ENCODE measurements at places on chromosomes 4 and X.

- no peak for DNase-seq
These were observed 45.6 kb downstream of the COL25A1 start for GRCh38 chr4:109256818-109257217.

GRCh38 chr4:7634661-7635251 is 200.0 kb upstream of the PSAPL1 start:
- DNase-seq: no peak

DNA sequence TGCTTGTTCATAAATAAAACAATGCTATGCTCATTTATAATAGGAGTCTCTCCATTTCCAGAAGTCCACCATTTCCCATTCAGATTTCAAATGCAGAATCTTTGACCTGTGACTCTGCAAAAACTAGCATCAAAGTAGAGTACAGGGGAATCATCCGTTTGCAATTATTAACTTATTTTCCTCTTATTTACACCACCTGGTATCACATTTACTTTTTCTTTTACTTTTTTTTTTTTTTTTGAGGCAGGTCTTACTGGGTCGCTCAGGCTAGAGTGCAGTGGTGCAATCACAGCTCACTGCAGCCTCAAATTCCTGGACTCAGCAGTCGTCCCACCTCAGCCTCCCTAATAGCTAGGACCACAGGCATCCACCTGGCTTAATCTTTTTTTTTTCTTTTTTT is 37.6 kb downstream of the RBM47 start:
- no peak for DNase-seq

GRCh38 chrX:129108936-129109335 is 414.4 kb downstream of the SMARCA1 start:
- DNase-seq: no peak

DNA sequence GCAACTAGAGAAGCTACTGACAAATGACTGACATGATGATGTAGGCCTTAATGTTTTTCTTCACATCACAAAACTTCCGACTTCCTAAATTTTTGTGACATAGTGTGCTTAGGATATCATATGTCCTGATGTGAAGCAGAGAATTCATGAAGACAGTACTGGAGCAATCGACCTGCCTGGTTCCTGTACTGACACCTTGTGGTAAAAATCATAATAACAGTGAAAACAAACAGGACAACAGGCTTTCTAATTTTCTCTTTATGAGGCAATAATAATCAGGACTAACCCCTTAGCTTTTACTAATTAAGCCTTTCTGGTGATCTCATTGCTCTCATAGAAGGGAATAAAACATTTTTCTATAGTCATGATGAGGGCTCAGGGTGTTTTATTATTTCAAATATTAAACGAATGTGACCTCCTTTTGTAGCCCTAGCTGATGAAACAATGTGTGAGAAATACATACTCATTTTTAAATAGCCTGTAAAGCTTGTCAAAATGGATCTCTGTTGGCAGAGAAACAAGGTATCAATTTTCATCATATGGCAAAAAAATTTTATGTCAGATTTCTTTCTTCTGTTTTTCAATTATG is 158.4 kb downstream of the TENT5D start:
- peak; percentile 3 for DNase-seq

GRCh38 chr4:31955346-31955745 is 1235.2 kb downstream of the PCDH7 start:
- DNase-seq: no peak

DNA sequence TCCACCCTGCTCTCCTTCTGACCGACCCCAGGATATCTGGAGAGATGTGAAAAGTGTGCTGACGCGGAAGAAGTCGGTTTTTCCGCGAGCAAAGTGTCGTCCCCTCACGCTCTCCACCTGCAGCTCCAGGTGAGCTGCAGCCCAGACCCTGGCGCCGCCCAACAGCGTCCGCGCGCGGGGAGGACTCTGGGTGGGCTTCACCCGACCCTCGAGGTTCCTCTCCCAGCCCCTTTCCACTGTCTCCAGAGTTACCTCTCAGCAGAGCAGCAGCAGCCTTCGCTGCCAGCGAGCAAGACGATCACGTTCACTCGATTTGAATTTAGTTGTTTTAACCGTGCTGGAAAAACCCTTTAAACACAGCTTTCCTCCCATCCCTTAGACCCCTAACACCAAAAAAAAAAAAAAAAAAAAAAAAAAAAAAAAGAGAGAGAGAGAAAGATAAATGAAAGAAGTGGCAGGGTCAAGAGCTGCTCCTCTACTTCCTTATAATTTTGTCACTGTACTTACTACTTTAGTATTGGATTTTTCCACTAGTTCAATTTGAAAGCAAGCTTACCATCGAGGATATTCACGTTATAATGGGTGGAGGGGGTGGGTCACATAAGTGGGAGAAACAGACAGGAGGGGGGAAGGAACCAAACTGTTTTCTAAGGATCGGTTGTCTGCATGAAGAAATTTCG is 758 bp upstream of the NR3C2 start:
- DNase-seq: no peak

DNA sequence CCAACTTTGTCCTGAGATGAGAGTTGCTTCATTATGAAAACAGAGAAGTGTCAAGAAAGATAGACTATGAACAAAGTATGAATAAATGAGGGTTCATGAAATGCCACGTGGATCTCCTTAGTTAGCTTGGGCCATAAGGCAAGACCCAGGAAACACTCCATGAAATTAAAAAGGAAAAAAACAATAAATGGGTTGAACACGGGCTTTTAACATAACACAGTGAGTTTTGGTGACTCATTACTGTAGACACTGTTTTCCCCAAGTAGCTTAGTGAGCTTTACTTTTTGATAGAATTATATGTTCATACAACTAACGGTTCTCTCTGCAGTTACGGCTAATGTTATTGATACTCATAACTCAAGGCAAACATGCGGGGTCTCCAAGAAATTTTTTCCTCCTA is 265.0 kb downstream of the DHX15 start:
- DNase-seq: no peak
